ENCODE measurements at places on chromosomes 2 and 18.

GRCh38 chr2:221484761-221485502 lies 87.2 kb downstream of the EPHA4 start:
- no peak for DNase-seq

GRCh38 chr2:207970147-207970825 lies 55.0 kb downstream of the PLEKHM3 start:
- DNase-seq: no peak

DNA sequence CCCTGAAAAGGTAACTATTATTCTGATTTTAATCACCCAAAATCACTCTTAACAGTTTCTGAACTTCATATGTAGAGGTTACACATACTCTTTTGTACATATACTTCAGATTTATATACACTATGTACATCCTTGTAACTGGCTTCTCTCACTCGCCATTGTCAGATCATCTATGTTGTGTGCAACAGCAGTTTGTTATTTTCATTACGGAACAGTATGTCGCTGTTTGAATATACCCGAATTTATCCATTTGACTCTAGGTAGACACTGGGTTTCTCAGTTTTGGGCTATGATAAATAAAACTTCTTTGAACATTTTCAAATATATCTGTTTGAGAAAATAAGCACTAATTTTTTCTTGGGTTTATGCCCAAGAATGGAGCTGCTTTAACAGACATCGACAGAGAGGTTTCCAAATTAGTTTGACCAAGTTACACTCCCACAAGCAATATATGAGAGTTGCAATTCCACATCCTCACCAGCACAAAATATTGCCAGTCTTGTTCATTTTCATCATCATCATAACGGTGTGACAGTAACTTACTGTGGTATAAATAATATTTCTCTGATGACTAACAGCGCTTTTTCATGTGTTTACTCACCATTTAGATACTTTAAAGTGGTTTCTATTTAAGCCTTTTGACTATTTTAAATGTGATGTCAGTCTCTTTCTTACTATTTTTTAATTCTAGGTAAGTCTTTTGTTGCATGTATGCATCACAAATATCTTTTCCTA lies 80.9 kb downstream of the SMC6 start:
- no peak for DNase-seq

GRCh38 chr2:60174146-60174545 lies 379.3 kb downstream of the BCL11A start:
- no peak for DNase-seq

DNA sequence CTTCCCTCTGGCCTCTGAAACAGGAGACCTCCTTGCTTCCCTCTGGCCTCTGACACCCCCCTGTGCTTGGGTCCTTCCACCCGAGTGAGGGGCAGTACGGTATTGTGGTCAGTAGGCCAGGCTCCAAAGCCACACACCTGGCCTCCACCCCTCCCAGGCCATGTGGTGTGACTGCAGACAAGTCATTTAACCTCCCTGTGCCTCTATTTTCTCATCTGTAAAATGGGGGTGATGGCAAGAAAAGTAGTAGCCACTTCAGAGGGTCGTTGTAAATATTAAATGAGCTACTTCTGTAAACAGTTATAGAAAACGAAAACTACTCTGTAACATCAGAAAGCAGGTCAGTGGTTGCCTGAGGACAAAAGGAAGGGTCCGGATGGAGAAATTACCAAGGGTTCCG lies 74.2 kb downstream of the SMAD7 start:
- DNase-seq: no peak

GRCh38 chr2:200471324-200471848 lies 38.5 kb downstream of the KCTD18 start:
- no peak for DNase-seq

- no peak for DNase-seq
These were observed 138.8 kb upstream of the GPC1 start for GRCh38 chr2:240296476-240297255.

- DNase-seq: no peak
These were observed 4.1 kb upstream of the VRK2 start for GRCh38 chr2:58042486-58042970.

DNA sequence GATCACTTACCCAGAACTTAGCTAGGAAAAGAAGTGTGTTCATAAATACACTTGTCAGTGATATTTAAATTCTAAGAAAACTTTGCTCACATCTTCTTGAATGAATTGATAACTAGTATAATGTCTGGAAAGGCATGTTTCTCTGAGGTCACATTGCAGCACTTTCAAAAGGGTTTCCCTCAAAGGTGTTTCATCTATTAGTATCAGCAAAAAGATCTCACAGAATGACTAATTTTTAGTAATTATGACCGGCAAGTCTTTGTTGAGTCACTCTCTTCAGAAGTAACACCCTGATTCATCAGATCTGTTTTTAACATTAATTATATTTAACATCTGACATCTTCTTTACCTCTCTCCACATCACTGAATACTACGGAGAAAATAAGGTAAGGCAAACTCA lies 222.3 kb downstream of the IKZF2 start:
- no peak for DNase-seq

- no peak for DNase-seq
These were observed 55.3 kb upstream of the LGALSL start for GRCh38 chr2:64398516-64399129.

- DNase-seq: no peak
These were observed 220.9 kb downstream of the DYSF start for GRCh38 chr2:71674158-71674851.

DNA sequence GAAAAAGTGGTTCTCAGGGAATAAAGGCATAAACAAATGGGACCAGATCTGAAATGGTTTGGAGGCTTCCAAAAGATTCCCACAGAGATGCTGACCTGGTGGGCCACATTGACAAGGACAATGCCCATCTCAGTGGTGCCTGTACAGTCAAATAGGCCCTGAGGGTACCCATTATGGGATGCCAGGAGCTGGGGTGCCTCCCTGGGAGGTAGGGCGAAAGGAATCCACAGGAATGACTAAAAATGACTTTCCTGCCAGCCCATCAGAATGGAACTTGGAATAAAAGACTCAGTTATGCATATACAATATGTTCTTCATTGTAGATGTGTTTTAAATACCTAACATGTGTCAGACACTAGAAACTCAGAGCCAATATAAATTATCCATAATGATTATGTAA lies 248.5 kb downstream of the RNF144A start:
- DNase-seq: no peak

- DNase-seq: peak; percentile 14
These were observed 165.1 kb downstream of the ZNF521 start for GRCh38 chr18:25186871-25187270.

DNA sequence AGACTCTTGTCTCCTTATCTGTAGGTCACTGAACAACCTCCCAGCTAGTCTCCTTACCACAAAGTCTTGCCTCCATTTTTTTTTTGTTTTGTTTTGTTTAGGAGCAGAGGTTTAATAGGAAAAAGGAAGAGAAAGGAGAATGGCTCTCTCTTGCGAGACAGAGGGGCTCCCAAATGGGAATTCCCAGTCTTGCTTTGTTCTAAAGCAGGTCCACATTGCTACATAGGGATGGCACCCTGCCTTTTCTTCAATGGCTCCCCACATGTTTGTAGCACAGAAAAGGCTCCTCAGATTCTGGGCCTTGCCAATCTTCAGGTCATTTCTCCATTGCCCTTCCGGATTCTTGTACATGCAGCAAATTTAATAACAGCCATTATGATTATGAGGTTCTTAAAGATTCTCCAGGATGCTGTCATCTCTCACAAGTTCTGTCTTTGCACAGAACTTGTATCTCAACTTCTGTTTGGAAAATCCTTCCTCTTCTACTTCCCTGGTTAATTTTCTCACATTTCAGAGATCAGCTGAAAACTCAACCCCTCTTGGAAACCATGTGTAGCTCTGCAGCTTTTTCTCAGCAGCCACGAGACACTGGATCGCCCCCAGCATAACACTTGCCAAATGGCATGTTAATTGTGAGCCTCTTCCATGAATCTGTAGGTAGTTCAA lies 23.6 kb downstream of the IL1F10 start:
- no peak for DNase-seq

DNA sequence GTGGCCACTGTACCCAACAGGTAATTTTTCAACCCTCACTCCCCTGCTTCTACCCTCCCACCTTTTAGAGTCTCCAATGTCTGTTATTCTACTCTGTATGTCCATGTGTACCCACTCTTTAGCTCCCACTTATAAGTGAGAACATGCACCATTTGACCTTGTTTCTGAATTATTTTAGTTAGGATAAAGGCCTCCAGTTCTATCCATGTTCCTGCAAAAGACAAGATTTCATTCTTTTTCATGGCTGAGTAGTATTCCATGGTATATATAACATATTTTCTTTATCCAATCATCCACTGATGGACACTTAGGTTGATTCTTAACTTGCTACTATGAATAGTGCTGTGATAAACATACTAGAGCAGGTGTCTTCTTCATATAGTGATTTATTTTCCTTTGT lies 9.1 kb downstream of the PECR start:
- no peak for DNase-seq

DNA sequence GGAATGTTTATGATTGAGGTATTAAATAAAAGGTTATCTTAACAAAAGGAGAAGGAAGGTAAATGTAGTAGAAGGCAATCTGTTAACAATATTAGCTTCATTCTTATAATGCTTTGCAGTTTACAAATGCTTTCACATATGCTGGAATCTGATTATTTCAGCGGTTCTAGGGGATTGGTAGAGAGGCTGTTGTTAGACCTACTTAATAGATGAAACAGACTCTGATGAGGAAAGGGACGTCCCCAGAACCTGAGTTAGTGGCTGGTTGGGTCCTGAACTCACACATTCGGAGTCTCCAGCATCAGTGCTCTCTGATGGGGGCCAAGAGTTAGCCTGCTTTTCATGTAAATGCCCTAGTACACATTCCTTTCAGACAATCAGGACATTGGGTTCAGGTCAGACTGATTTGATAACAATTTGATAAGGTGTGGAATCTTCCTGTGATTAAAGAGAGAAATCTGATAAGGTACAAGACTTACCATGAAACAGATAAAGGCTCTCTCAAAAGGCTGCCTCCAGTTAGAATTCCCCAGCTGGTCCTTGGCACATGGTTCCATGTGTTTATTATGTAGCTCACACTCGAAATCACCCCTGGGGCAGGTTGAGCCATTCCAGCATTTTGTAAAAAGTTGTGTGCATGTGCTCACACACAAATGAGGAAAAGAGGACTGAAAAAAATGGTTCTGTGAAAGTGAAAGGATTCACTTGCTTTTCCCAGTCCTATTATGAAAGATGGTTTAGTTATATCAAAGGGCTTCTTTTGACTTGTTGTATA lies 103.1 kb downstream of the GPD2 start:
- DNase-seq: no peak

DNA sequence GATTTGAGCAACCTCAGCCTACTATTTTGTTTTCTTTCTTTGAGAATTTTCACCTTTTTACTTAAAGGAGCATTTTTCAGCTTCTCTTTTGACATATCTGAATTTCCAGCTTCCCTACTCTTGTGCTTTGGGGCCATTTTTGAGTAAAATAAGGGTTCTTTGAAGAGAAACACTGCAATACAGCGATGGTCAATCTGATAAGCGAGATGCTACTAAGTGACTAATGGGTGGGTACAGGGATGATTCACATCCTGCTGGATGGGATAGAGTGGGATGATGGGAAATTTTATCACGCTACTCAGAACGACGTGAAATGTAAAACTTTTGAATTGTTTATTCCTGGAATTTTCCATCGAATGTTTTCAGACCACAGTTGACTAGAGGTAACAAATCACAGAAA lies 211.5 kb downstream of the TMEM247 start:
- DNase-seq: no peak
